ENCODE measurements at places on chromosomes 3 and 15.

DNA sequence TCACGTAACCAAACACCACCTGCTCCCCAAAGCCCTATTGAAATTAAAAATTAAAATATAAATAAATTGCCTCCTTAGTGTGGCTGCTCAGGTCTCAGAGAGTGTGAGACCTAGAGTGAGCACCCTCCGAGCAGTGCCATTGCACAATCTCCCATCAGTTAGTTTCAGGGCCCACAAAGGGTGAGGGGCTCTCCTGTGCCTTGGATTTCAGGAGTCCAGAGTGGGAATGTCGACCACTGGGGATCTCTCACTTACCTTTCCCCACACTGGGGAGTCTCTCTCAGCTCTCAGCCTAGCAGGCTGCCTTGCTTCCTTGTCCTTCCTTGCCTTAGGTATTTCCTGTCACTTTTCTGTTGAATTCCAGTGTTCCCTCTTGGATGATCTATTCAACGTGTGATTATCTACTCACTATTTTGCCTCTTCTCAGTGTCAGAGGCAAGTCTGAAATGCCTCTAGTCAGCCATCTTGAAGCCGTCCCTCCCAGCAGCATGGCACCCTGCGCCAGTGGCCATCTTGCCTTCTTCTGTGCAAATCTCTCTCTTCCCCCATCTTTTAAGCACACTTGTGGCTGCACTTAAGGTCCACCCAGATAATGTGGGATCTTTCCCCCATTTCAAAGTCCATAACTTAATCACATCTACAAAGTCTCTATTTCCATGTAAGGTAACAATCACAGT lies 119.3 kb downstream of the LRRK1 start:
- DNase-seq, result no peak

DNA sequence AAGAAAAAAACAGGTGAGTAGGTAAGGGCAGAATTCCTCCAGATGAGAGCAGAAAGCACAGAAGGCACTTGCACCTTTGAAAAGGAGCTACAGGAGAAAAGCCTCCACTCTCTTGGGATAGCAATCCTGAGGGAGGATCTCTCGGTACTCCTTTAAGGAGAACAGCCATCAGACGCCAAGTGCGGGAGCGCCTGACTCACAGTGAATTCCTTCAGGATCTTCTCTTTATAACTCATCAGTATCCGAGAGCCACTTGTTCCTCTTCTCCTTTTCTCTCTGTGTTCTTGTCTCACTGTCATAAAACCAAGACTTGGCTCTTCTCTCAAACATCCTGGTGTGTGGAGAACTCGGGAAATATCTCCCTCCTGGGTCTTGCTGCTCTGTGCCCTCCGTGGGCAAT lies 10.1 kb upstream of the GOLGA8J start:
- no peak for DNase-seq

GRCh38 chr3:112647122-112647521 lies 6.2 kb upstream of the CCDC80 start:
- no peak for DNase-seq

DNA sequence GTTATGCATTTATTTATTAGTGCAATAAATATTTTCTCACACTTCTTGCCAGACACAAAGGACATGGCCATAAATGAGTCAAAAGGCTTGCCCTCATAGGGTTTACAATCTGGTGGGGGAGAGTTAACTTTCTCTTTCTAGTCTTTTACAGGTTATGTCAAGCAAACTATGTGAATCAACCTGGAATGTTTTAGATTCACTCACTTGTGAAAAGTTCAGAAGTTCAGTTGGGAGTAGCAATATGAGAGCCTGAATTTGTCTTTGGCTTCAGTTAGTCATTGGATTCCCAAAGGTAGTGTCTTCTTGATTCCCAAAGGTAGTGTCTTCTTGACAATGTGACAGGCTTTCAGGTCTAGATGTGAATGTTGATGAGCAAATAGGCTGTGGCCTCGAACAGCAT lies 264.8 kb downstream of the SOX2 start:
- DNase-seq, result no peak
